Occipital lobe (tissue), 3 donors: ENCODE measurements at places on chromosomes 12 and 14.

DNA sequence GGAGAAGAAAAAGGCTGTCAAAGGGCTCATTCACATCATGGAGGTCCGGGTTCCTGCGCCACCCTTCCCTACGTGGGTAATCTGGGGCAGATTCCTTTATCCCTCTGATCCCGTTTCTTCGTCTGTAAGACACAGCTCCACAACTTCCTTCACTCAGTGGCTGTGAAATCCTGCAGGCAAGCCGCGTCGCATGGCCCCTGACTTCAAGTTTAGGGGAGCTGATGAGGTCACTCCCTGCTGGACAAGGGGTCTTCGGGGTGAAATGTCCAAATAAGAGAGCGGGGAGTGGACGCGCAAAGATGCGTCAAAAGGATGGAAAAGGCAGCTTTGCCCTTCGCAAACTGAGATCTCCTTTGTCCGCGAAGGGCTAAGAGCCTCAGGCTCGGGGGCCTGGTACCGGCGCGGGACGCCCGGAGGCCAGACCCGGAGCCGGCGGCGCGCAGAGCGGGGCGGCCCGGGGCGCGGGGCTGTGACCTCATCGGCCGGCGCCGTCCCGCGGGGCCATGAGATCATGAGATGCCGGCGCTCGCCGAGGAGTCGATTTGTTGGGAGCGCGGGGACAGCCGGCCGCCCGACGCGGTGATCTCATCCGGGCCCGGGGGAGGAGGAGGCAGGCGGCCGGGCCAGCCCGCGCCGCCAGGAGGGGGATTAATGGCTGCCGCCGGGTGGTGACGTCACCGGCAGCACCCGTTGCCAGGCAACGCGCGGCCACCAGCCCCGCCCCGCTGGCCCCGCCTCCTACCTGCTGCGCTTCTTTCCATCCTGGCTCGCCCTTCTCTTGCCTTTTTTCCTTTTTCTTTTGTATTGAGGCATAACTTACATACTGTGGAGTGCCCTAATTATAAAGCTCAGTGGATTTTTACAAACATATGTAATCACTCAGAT lies 62.1 kb downstream of the HRK start:
- peak; percentile 89 for DNase-seq

DNA sequence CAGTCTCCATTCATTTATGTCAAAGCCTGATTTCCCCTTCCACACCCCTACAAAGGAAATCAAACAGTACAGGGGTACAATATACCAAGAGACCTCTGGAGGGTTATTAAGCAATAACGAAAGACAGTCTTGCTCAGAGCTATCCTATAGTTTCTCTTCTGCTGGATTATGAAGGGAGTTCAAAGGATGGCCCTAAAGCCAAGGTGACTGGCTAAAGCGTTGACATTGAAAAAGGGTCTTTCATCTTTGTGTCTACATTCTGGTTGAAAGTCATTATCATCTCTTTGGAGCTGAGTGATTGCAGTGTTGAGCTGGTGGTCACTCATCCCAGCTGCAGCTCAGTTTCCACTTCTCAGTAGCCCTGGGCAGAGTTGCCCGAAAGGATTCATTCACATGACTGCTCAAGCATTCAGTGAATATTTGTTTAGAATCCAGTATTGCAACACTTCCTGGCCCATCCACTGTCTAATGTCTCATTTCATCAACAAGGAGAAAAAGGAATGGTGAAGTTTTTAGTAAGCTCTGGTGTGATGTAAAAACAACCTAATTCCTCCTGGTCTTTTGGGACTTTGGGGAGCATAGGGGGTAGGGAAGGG lies 19.2 kb upstream of the TBX5 start:
- no peak for DNase-seq

DNA sequence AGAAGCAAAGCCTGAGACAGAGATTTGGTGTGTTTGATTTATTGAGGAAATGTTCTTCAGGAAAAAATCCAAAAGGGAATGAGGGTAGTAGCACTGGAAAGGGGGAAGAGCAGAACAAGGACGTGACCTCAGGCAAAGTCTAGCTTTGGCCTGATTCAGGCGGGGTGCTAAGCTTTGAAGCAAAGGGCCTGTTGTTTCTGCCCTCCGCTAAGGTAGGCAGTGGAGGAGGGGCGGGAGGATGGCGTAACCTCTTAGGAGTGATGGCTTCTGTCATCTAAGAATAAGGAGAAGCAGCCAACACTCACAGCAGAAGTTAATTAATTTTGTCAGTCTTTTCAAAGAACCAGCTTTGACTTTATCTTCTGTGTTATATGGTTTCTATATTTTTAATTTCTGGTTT lies 20.4 kb downstream of the ABHD12B start:
- DNase-seq, result no peak

DNA sequence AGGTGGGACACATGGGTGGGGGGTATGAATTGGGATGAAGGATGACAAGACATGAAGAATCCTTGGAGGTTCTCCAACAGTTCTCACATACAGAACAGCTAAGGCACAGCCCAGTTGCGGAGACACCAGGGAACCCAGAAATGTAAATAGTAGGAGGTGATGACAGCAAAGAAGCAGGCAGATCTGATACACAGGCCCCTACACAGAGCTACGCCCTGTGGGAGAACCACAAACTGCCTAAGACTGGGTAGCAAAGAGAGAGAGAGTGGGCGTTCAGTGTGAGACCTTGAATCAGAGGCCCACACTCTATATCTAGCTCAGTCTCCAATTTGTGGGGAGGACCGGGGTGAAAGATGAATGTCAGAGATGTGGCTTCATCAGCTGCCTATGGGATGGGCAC lies 9.5 kb upstream of the NUMB start:
- no peak for DNase-seq

DNA sequence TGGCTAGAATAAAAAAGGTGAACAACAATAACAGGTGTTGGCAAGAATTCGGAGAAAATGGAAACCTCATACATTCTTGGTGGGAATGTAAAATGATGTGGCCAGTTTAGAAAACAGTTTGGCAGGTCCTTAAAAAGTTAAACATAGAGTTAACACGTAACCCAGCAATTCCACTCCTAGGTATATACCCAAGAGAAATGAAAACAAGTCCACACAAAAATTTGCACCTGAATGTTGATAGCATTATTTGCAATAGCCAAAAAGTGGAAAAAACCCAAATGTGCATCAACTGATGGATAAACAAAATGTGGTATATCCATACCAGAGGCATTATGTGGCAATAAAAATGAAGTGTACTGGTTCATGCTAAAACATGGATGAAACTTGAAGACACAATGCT lies 2.3 kb upstream of the MYO1H start:
- DNase-seq, result no peak

DNA sequence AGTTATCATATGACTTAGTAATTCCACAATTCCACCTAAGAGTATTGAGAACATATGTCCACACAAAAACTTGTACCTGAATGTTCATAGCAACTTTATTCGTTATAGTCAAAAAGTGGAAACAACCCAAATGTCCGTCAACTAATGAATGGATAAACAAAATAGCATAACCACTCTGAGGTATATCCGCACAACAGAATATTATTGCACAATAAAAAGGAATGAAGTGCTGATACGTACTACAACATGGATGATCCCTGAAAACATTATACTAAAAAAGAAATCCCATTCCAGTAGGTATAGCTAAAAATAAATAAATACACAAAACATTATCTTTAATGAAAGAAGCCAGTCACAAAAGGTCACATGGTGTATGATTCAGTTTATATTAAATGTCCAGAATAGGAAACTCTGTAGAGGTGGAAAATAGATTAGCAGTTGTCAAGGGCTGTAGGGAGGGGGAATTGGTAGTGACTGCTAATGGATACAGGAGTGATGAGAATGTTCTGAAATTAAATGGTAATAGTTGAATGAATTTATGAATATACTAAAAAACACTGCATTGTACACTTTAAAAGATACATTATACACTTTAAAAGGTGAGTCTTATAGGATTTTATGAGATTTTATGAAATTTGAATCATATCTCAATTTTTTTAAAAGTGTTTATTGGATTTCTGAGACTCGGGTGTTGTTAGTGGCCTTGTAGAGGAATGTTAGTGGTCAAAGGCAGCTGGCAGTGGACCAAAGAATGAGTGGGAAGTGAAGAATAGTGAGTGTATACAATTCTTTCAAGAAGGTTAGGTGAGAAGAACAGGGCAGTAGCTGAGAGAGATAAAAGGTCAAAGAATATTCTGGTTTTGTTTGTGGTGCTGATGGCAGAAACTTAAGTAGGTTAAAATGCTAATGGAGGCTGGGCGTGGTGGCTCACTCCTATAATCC lies 36.3 kb upstream of the BAZ1A start:
- no peak for DNase-seq

DNA sequence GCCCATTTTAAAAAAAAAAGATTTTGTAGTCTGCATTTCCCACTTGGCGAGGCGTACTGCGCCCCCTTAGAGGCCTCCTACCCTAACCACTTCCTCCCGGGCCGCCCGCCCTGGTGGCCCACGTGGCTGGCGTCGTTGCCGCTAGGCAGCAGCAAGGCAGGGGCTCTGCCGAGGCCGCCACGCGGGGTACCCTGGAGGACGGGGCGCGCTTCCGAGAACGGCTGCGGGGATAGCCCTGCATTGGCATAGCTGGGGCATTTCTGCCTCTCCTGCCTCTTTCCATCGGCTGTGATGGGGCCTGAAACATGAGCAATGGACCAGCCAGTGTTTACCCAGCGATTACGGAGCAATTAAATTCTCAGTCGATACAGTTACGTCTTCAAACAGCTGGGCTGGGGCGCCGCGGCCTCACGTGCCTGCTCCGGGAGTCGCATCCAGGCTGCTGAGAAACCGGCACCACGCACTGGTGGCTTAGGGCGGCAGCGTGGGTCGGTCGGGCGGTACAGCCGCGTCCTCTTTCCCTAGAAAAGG lies 38.0 kb downstream of the IQSEC3 start:
- no peak for DNase-seq

- no peak for DNase-seq
These were observed 34.7 kb downstream of the GPR19 start for GRCh38 chr12:12661086-12661856.

DNA sequence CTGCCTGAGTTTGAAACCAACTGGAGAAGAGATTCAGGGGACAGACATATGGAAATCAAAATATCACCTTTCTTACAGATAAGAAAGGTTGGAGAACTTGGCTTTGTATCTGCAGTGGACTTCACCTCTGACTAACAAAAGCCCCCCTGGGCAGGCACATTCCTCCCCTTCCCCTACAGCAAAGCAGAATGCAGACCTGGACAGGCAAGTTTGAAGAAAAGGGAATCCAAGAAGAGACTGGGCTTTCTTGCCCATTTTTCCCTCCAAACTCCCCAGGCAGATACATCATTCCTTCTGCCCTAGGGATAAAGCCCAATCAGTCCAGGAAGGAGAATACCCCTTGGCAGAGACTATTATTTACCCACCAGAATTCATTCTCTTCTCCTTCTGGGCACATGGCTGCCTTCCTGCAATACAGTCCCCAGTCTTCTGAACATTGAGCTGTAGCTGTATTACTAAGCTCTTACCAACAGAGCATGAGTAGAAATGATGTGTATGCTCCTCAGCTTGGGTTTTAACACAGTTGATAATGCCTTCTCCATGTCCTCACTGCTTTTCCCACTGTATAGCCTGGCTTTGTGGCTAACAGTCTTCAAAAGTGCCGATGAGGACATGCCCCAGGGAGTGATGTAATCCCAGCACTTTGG lies 17.4 kb upstream of the NAP1L1 start:
- no peak for DNase-seq

GRCh38 chr12:118356809-118357256 lies 15.9 kb downstream of the TAOK3 start:
- no peak for DNase-seq

GRCh38 chr14:29783556-29783955 lies 144.1 kb downstream of the PRKD1 start:
- DNase-seq, result no peak

GRCh38 chr14:20219033-20219432 lies 4.5 kb upstream of the OR11H6 start:
- no peak for DNase-seq

- no peak for DNase-seq
These were observed 60.7 kb downstream of the ZFC3H1 start for GRCh38 chr12:71602761-71603577.

- no peak for DNase-seq
These were observed 413 bp upstream of the TUBA1C start for GRCh38 chr12:49264466-49264872.

- no peak for DNase-seq
These were observed 29.4 kb downstream of the SSH1 start for GRCh38 chr12:108827941-108828340.

DNA sequence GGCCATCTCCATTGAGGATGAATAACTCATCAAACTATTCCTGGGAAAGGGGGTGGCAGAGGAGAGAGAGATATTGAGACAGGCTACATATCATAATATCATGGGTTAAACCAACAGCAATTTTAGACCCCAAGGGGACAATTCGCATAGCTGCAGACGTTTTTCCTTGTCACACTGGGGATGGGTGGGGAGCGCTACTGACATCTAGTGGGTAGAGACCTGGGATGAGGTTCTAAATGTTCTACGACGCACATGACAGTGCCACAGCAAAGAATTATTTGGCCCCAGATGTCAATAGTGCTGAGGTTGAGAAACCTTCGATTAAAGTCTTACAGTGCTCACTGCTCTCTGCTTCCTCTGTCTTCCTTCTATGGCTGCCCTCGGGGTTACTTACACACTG lies 425.6 kb downstream of the NRXN3 start:
- DNase-seq, result no peak

- DNase-seq, result no peak
These were observed 61.0 kb downstream of the CPM start for GRCh38 chr12:68871921-68872320.

- no peak for DNase-seq
These were observed 36.8 kb downstream of the PRORP start for GRCh38 chr14:35158951-35159653.

- DNase-seq, result no peak
These were observed 25.4 kb downstream of the CD9 start for GRCh38 chr12:6225630-6226001.

- DNase-seq, result no peak
These were observed 15.2 kb upstream of the RNASE12 start for GRCh38 chr14:20606190-20606901.

- DNase-seq, result no peak
These were observed 652 bp upstream of the LRCOL1 start for GRCh38 chr12:132610866-132611602.

- DNase-seq, result no peak
These were observed 31.5 kb upstream of the SOS2 start for GRCh38 chr14:50262865-50263264.

DNA sequence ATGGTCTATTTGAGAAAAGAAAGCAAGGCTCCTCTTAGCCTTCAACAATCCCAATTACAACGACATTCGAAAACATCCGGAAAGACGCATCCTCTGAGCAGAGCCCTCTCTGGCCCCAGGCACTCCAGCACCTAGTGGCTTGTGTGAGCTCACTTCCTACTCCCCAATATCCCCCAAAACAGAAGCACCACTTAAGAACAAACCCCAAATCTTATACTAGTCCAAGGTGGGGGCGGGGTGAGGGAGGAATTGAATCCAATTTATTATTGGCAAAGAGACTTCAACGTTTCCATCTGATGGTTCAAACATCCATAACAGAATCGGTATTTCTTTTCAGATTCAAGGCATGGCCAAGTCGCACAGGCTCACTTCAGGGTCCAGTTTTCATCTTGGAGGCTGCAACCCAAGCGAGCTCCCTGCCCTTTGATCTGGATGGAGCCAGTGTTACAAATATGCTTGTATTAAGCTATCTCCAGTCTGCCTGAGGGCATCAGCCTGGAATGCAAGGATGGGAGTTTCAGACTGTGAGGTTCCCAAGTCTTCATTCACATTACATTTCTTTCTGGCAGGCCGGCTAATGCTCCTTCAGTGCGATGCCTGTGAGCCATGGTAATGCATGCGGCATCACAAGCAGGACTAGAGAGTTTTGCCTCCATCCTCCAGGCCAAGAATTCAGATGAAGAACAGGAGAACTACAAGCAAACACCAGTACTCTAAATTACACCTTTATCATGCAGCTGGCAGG lies 132.5 kb upstream of the FOXN3 start:
- DNase-seq, result no peak
